ENCODE measurements at places on chromosomes 4 and X. TPM values are rescaled to one million over a fixed set of nuclear protein-coding genes. Genes with fewer than 3 reads are reported as not detected.

The MAP7D2 gene
- total RNA-seq, result 27.4 TPM

GRCh38 chrX:101265869-101266428 lies 25.2 kb downstream of the TAF7L start:
- DNase-seq, result no peak

The RPS6KA6 gene
- 7.1 TPM for total RNA-seq

GRCh38 chr4:19756661-19757060 lies 495.0 kb upstream of the SLIT2 start:
- no peak for DNase-seq

GRCh38 chr4:4575284-4576211 lies 33.7 kb upstream of the STX18 start:
- peak; percentile 22 for DNase-seq

The ADH1A gene
- total RNA-seq, result not detected

The MAGEB17 gene
- total RNA-seq, result not detected

GRCh38 chr4:132827522-132827921 lies 321.6 kb upstream of the PCDH10 start:
- DNase-seq, result no peak

- DNase-seq, result no peak
These were observed 73.3 kb downstream of the CRLF2 start for GRCh38 chrX:1139185-1139500.

The LANCL3 gene
- total RNA-seq, result 2.1 TPM

The TLR3 gene
- 6.2 TPM for total RNA-seq

The ARX gene
- total RNA-seq, result not detected

The USP51 gene
- 12.0 TPM for total RNA-seq

DNA sequence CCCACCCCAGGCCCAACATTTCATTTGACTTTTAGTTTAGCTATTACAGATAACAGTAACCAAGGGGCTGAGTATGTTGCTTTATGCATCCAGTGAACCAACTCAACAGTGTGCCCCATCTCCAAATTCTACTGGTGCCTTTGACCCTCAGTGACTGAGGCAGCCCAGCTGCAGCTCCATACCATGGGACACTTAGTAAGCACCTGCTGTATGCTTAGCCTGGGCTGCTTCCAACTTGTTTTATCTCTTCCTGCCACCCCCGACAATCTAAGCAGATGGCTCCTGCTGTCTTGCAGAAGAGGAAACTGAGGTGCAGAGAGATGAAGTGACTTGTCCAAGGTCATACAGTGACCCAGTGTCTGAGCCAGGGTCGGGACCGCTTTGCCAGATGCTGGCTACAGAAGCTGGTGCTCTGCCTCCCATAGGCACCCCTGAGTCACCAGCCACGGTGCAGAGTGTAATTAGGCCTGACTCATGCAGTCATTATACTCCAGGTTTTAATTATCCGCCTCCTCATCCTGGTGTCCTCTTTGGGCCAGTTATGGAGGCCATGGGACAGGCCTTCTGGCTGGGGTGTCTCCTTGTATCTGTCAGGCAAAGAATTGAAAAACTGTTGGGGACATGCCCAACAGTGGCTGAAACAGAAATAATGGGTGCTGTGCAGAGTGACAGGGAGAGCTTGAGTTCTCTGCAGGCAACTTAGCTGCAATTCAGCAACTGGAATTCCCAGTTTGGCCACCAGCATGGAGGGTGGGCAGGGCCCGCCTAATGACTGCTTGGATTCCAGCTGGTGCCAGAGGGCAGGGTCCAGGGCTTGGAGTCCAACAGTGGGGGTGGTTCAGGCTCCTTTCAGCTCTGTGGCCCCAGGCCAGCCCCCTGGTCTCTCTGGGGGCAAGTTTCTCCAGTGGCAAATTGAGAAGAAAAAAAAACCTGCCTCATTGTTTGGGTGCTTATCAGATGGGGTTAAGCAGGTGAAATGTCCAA lies 8.2 kb upstream of the GPR78 start:
- no peak for DNase-seq

DNA sequence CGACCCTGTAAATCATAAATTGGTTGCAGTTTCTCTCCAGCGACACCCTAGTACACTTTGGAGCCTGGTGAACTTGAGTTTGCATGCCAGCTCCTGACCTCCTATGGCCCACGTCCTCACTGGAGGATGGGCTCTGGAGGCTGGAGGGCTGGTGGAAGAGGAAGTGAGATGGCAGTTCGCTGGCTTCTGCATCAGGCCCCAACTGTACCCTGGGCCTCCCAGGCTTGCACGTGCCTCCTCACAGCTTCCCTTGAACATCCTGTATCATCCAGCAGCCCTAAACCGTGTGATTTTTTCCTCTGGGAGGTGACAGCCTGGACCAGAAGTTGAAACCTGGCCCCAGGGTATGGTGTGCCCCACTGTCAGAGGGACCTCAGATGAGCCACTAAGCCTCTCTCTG lies 78.5 kb downstream of the HTRA3 start:
- DNase-seq, result no peak

The ADGRG2 gene
- 4.5 TPM for total RNA-seq

The USP9X gene
- total RNA-seq, result 79.8 TPM

- DNase-seq, result no peak
These were observed 112.1 kb downstream of the TTC29 start for GRCh38 chr4:146833530-146833929.

- no peak for DNase-seq
These were observed 56.5 kb downstream of the SNX25 start for GRCh38 chr4:185265942-185266341.

DNA sequence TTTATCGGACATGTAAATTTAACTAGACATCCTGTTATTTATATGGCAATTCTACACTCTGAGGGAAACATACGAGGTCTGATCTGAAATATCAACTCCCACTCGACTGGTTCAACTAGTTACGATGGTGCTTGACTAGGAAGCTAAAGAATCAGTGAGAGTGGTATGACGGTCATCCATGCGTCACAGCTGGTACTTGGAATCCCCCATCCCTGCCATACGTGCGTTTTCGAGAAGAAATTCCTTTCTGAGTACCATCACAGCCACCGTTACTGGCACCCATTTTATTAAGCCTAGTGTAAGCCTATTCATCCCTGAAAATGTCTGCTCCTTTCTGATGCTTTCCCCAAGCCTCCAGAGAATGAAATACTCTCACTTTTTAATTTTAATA lies 695 bp upstream of the PIGA start:
- DNase-seq, result peak; percentile 59

The ANXA3 gene
- 41.3 TPM for total RNA-seq

The MEPE gene
- total RNA-seq, result 1.4 TPM

The NLGN4X gene
- 56.8 TPM for total RNA-seq

DNA sequence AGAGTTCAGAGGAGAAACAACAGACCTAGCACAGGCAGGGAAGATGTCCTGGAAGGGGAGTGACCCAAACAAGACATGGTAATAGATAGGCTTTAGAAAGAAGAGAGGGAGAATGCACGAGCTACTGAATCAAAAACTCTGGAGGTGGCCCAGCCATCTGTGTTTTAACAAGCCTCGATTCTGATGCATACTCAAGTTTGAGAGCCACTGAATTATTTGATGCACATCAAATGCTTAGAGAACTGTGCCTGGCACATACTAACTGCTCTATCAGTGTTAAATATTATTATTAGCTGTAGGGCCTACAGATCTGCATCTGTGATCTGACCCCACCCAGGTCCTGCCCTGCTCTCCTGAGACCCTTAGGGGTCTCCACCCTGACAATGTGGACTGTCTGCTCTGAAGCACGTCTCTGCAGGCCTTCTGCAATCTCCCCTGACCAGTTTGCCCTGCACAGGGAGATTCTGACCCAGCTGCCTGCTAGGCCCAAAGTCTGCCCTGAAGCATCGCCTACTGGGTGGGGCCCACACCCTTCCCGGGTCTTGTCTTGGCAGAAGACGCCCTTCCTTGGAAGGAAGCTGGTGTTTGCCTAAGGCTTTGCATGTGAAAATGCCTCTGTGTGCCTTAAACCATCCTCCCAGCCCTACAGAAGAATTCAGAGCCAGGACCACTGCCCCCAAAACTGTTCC lies 201.5 kb upstream of the KLF3 start:
- DNase-seq, result no peak

The MAGEA8 gene
- total RNA-seq, result not detected
